ENCODE measurements at places on chromosomes 5 and 9.
A peak's percentile ranks its signal among the peaks of the same experiment; 100 is the strongest.

DNA sequence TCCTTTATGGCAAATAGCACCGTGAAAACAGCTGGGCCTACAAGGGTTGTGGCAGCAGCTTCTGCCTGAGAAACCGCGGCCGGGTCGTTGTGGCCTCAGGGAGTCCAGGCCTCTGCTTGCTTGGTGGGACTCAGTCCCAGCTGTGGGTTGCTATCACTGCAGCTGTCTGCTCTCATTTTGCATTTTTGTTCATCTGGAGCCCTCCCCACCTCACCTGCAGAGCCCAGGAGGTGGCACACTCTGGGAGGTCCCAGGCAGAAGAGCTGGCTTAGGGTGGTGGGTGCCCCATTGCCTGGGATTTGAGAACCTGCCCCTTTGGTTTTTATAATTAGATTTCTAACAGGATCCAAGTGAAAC lies 138.4 kb downstream of the GADD45G start:
- DNase-seq: no peak

GRCh38 chr5:78574731-78575161 lies 73.8 kb downstream of the LHFPL2 start:
- DNase-seq: no peak

GRCh38 chr5:75512383-75513074 lies 838 bp downstream of the POLK start:
- no peak for DNase-seq

DNA sequence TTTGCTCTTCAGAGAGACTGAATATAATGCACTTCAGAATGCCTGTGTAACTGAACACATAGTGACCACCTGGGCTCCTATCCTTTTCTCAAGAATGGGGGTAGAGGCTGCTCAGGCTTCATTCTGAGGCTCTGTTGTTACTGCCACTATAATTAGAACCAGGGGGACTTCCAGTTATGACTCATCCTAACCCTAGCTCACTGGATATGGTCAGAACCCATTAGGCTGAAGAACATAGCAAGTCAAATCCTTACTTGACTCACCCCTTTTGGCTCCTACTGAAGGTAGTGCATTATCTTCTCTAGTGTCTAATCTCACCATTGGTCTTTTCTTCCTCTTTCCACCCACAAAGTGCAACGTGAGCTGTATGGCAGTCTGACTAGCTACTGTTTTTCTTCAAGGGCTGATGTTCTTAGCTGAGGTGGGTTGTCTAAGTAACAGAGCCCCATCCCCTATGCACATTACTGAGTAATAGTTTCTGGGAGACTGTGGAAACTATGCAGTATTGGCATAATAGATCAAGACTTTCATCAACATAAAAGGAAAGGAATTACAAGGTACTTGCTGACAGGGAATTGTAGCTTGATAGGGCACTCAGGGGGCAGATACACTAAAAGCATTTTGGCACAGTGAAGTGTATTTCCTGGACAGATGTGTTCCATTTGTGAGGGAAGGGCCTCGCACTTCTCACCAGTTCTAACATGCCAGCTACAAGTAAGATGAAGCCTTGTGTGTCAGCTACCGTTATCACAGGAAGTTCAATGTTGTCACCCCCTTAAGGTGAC lies 431.0 kb upstream of the MEF2C start:
- peak; percentile 85 for DNase-seq

- no peak for DNase-seq
Observed at GRCh38 chr5:55629815-55630214, 82.3 kb downstream of the SLC38A9 start.

- no peak for DNase-seq
Observed at GRCh38 chr5:133783481-133783880, 171.1 kb upstream of the FSTL4 start.

DNA sequence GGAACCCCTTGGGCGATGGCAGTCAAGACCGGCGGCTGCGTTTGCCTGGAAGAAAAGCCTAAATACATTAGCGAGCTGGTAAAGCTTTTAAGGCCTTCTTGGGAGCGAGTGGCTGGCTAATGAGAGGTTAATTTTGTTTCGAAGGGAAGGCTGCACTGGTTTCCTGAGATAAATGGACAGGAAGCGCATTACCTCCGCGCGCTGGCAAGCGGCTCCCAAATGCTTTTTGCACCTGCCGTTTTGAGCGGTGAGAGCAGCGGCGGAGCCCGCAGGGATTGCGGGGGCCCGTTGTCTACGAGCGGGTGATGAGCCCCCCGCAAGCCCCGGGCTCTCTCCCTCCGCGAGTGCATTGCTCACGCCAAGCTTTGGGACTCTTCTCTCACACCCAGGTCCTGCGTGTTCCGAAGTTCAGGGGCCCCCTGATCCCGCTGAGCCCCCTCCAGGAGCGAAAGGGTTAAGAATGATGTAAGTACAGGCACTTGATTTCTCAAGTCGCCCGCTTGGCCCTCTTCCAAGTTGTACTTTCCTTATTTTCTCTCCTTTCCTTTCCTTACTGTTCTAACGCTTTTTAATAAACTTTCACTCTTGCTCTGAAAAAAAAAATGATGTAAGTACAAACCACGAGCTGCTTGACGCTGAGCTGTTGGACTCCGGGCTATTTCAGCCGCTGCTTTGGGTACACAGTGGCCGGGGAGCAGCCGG lies 3.1 kb upstream of the RGMB start:
- peak; percentile 74 for DNase-seq

- DNase-seq: peak; percentile 93
Observed at GRCh38 chr5:122180863-122181548, 51.7 kb downstream of the ZNF474 start.

GRCh38 chr5:42522783-42523182 lies 99.5 kb downstream of the GHR start:
- peak; percentile 11 for DNase-seq

- DNase-seq: no peak
Observed at GRCh38 chr5:180548563-180548962, 42.7 kb downstream of the SCGB3A1 start.

GRCh38 chr5:59588922-59589321 lies 304.6 kb downstream of the PDE4D start:
- DNase-seq: no peak

GRCh38 chr9:93453047-93453914 lies at the start of gene FAM120AOS:
FAM120AOS (minus strand) TSS chr9:93453581; CDS start chr9:93452709, 872 bp downstream.
- DNase-seq: peak; percentile 95

DNA sequence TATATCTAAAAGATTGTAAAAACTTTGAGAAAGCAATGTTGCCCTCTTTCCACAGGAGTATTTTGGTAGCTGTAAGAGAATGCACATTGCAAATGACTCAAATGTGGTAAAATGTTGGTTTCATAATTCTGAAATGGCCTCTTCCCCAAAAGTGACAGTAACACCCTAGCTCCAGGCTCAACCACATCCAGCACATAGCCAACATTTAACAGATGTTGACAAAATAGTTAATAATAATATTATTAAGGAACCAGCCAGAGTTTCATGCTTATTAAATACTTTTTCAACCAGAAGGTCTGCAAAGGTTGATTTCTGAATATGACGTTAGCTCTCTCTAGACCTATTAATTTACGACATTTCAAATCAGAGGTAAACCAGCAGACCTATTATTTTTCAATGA lies 1.3 kb downstream of the ANXA1 start:
- DNase-seq: peak; percentile 53

DNA sequence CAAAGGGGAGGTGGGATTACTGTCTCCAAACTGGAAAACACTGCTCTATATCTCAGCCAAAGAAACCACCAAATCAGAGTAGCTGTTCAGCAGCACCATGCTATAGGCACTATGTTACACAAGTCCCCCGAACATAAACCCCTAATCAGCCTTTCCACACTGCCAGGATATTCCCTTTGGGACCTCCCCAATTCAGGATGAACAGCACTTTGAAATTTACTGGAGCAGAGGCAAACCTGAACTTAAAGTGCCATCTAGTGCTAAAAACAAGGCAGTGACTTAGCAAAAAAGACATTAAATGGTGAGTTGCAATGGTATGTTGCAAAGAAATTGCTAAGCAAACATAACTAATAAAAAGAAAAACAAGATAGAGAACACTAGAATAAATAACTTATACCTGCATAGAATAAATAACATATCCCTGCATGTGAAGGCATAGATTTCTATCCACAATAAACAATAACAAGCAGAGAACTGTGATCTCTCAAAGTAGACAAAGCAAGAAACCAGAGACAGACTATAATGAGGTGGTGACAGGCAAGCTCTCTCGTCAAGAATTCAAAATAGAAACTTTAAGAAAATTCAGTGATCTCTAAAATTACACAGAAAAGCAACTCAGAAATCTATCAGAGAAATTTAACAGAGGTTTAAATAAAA lies 584.4 kb upstream of the ACO1 start:
- peak; percentile 59 for DNase-seq

GRCh38 chr5:78747055-78747454 lies 98.5 kb upstream of the LHFPL2 start:
- DNase-seq: no peak

DNA sequence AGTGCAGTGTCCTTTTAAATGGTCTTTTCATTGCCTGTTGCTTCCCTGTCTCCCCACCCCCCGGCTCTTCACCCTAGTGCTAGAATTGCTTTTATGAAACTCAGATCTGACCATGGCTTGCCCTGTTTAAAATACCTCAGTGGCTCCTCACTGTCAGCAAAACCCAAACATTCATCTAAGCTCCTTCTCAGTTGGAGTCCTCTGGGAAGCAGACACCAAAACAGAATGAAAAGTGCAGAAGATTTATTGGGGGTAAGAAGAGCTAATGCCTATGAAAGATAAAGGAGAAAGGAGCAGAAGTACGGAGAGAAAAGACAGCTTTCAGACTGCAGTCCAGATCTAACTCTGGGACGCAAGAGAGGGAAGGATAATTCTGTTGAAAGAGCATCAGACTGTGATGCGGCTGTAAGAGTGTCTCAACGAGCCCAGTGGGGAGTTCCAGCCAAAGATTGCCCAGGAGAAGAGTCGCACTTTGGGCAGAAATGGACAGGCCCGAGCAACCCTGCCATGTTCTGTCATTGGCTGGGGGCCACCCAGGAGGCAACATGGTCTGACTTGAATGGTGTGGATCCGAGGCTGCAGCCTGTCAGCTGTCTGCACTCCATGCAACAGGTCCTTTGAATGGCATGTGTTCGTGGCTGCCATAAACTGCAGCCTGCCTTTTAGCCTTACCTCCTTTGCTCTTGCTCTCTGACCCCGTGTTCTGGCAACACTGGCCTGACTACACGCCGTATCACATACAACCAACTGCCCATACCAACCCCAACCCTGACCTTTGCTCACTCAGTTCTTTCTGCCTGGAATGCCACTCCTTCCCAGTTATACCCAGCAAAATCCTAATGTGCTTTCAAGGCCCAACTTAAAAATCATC lies 55.9 kb downstream of the IRF1 start:
- peak; percentile 75 for DNase-seq

DNA sequence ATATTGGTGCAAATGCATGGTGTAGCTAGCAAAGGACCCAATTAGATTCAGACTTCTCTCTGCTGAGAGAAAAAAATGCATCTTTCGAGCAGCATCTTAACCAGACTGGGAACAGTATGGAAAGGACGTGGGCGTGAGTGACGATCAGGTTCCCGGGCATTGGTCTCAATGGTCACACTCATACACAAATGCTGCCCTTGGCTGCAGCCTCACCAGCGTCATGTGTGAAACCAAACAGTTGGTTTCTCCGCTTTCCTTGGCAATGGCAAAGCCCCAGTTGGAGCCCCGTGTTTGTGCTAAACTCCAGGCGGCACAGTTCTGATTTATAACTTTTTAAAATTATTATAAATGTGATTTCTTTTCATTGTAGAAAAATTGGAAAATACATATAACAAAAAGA lies 237.8 kb downstream of the SEC61B start:
- no peak for DNase-seq

GRCh38 chr5:171589461-171589860 lies 170.0 kb downstream of the FGF18 start:
- no peak for DNase-seq

DNA sequence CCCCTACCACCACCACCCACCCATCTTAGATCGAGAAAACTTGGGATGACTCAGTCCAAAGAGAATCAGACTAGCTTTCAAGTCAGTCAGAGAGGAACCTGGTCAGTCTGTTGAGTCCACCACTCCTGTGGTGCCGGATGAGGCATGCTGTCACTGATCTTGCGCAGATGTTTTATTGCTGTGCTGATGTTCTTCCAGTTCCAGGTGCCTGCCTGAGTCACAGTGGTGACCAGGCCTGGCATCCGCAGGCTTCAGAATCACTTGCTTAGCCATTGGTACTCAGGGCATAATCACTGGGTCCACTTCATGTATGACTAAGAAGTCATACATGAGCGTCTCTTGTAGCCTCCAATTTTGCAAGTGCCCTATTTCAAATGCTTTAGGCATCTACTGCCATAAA lies 114.1 kb downstream of the MUSK start:
- DNase-seq: no peak

- no peak for DNase-seq
Observed at GRCh38 chr5:176319827-176320554, 41.6 kb downstream of the KIAA1191 start.

DNA sequence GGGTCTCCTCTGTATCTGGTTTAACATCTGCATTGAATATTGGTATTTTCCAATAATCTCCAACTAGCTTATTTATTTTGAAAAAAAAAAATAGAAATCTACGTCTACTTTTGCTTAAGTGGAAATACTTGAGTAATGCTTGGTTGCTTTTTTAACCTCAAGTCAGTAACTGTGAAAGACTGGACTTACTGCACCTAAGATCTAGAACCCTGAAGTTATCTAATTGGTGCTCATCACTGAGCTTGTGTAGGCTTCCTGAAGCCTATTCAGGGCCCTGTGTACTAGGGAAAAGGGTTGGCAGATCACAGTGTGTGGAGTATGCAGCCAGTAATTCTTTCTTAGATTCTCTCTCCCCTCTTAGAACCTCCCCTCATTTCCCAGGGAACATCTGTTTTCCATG lies 16.2 kb downstream of the SLC1A1 start:
- no peak for DNase-seq
